ENCODE measurements at places on chromosomes 3 and 15. TPM values are rescaled to one million over a fixed set of nuclear protein-coding genes. Genes with fewer than 3 reads are reported as not detected.

DNA sequence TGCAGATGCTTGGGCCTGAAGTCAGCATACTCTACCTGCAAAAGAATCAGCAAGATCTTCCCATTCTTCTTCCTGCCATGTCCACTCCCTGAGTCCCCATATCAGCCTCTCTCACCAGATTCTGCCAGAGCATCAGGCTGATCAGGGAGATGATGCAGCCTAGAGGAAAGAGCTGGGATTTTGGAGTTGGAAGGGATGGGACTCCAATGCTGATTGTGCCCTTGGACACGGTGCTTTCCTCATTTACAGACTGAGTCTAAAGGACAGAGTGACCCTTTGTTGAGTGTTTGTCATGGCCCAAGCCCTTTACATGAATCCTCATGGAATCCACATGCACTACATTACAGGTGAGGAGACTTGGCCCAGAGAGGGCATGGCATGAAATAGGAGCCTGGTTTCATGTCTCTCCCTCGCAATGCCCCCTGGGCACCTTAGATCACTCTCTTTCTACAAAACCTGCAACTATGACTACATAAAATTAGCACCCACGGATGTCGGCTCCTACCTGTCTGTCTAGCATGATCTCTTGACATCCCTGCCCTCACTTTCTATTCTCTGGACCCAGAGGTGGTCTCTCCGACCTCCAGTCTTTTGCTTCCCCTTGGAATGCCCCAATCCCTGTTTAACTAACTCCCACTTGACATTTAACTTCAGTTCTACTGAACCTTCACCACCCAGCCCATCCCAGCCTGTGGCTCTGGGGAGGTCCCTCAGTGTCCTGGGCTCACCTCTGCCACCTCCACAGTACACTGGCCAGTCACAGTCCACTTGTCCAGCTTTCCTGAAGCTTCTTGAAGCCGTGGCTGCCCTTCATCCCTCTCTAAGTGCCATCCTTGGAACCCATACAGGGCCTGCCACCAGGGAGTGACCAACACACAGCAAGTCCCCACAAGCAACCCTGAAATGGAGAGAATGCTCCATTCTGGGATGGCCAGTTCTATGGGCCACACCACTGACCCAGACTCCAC is 173.5 kb downstream of the ABHD5 start:
- no peak for DNase-seq
- H3K4me3 ChIP-seq, result no peak overlapping the region
- no peaks in the 10 kb centered on the region for H3K36me3 ChIP-seq

DNA sequence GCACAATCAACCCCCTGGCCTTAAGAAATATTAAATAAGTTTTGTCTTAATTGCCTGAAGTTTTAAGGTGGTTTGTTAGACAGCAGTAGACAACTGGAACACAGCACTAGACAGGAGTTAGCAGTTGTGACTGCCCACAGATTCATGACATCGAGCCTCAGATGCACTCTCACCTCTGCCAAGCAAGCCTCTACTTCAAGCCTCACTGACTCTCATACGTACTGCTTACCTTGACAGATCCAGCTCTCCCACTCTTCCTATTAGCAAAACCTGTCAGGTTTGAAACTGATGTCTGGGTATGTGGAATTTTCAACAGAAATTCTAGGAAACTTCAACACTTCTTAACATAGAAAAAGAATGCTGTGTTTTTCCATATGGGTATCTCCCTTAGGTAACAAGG is 382.9 kb upstream of the DPH6 start:
- no peaks in the 10 kb centered on the region for H3K4me1 ChIP-seq
- no peaks in the 10 kb centered on the region for H3K36me3 ChIP-seq
- no peaks in the 10 kb centered on the region for H3K27me3 ChIP-seq
- no peak for DNase-seq
- H3K4me3 ChIP-seq, result no peak overlapping the region

Gene KCNH8
- total RNA-seq, result 0.57 TPM

DNA sequence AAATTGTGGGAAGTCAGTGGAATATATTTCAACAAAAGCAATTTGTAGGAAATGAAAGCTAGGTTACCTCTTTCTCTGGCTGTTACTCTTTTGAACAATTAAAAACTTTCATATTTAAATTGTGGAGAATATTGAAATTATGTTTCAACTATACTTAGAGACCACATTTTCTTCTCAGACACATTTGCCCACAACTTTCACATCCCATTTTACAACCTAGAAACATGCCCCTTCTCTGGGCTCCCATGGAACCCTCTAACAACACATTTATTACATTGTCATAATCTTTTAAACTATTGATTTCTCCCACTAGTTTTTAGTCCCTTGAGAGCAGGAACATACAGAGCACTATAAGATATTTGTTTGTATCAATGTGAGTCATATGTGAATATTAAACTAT is 211.7 kb upstream of the TTC14 start:
- no peak overlapping the region for H3K27ac ChIP-seq
- no peaks in the 10 kb centered on the region for H3K27me3 ChIP-seq
- H3K36me3 ChIP-seq, result no peaks in the 10 kb centered on the region
- H3K4me3 ChIP-seq, result no peak overlapping the region
- no peak for DNase-seq

Gene TICRR
- 9.0 TPM for total RNA-seq
